ENCODE measurements at places on chromosomes 6 and 20. TPM values are rescaled to one million over a fixed set of nuclear protein-coding genes. Genes with fewer than 3 reads are reported as not detected.

LHFPL5 gene
- not detected for total RNA-seq

COL12A1 gene
- 1.3 TPM for total RNA-seq

DNA sequence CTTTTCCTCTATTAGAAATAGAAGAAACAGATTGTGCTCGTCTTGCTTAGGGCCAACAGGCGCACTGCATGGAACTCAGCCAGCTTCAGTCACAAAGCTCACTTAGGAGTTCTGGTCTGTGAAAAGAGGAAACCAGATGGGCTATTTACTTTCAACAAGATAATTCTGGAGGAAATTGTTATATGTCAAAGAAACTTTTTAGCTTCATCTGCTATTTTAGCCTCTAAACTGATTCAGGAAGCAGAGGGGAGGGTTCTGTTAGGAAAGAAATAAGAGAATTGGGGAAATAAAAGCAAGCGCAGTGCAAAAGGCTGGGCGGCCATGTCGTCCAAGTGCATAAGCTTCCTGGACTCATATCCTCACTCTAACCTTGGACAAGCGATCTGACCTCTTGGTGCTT, 21.3 kb downstream of the PRKN start:
- no peak for DNase-seq

DNA sequence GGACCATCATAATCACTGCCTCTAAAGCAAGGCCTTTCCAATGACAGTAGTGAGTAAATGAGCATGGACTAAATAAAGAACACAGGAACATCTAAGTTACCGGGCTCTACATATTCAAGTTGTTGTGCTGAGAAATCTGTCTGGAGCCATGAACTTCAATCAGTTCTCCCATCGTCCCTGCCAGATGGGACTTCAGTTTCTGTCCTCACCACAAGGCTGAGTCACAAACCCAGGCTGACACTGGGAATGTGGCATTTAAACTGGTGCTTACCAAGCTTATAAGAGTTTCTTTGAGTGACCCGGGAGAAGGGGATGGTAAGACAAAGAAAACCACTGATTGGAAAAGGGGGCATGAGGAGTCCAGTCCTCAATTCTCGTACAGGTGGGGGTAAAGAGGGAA, 497.0 kb downstream of the MAFB start:
- DNase-seq, result no peak

DNA sequence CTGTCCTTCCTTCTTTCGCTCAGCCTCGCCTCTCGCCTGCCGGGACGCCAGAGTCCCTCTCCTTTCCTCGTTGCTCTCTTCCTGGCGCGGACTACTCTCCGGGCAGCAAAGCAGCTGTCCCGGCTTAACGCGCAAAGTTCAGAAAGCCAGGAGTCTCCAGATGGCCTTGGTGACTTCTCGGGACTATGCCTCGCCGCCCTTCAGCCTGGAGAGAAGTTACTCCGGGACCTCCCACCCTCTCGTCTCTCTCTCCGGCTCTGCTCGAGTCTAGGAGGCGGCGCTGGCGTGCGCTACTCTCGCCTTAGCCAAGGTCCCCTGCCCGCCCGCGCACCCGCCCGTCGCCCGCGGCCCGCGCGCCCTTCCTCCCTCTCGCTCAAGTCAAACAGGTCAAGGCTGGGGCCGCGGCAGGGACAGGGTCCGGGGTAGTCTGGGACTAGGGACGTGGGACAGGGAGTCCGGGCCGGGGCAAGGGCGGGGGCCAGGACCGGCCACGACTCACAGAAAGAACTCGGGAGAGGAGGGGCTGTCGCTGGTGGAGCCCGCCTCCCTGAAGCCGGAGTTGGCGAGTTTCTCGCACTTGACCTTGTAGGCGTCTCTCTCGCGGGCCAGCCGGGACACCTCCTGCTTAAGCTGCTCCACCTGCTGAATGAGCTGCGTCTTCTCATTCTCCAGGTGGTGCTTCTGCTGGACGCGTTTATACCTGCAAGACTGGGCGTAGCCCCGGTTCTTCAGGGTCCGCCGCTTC, 1.5 kb downstream of the MAFB start:
- DNase-seq, result peak; percentile 79

DNA sequence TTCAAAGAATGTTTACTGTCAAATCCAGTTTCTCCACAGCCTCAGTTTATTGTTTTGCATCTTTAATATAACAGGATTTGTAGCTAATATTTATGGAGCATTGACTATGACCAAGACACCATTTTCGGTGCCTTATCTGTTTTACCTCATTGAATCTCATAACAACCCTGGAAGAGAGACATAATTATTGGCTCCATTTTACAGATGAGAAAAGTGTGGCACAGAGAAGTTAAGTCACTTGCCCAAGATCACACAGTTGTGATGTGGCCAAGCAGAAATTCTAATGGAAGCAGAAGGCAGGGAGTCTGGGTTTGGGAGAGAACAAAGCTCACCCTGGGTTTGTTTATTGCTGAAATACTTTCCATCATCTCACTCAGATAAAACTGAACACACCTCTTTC, 17.5 kb upstream of the NFATC2 start:
- no peak for DNase-seq

- no peak for DNase-seq
Observed at GRCh38 chr6:133503336-133503729, 262.2 kb downstream of the EYA4 start.

Measured in neural progenitor cell (in vitro differentiated cells).